ENCODE measurements at places on chromosomes 11 and 22.

DNA sequence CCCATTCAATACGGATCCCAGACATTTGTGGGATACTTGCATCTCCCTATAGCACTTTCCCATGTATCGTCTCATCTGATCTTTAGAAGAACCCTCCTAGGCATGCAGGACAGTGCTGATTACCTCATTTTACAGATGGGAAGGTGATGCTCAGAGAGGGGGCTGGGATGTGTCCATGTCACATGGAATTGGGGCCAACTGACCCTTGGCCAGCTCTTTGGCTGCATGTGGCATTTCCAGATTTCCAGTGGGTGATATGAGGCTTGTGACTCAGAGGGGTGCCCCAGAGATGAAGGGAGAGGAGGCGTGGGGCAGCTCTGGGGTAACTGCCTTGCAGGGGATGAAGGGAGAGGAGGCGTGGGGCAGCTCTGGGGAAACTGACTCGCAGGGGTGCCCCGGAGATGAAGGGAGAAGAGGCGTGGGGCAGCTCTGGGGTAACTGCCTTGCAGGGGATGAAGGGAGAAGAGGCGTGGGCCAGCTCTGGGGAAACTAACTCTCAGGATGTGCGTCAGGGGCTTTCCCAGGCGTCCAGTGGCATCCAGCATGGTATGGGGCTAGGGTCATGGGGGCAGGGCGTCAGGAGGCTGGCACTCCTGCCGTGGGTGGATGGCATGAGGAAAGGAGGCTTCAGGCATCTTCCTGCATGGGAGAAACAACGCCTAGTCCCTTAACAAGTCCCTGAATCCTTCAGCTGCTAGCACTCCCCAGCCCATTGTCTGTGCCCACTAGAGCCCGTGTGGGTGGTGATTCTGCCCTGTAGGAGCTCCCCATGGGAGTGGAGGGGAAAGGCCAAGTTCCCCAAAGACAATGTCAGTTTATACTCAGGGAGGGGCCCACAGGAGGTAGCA lies 11.9 kb upstream of the CERK start:
- DNase-seq, result no peak

DNA sequence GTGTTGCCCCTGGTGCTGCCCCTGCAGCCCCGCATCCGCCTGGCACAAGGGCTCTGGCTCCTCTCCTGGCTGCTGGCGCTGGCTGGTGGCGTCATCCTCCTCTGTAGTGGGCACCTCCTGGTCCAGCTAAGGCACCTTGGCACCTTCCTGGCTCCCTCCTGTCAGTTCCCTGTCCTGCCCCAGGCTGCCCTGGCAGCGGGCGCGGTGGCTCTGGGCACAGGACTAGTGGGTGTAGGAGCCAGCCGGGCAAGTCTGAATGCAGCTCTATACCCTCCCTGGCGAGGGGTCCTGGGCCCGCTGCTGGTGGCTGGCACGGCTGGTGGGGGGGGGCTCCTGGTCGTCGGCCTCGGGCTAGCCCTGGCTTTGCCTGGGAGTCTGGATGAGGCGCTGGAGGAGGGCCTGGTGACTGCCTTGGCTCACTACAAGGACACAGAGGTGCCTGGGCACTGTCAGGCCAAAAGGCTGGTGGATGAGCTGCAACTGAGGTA lies 278 bp downstream of the ROM1 start:
- no peak for DNase-seq

DNA sequence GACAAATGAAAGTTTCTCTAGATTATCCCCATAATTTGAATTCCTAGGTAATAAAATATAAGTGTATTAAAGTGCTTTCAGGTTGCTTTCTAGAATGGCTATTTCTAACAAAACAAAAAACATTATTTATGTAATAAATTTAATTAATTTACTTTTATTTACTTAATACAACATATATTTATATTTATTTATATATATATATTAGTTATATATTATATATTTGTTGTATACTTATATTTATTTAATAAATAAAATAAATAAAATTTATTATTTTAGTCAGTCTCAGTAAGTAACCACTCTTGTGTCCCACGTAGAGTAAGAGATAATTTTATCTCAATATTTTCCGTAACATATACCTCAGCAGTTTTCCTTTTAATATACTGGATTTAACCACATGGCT lies 1031.6 kb upstream of the CNTN5 start:
- no peak for DNase-seq

DNA sequence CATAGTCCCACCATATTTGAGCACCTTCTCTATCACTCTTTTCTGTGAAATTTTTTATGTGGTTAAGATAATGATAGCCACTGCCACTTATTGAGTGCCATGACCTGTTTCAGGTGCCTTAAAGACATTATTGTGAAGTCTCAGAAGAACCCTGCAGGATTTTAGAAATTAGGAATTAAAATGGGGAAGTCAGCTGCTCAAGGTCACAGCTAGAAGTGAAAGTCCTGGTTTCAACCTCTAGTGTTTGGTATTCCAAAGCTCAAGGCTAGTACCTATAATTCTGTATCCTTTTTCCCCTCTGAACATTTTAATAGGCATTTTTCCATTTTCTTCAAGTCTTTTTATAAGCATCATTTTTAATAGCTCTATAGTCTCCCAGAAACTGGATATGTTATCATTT lies 9.0 kb upstream of the RRM1 start:
- no peak for DNase-seq

GRCh38 chr11:103222806-103223205 lies 113.6 kb downstream of the DYNC2H1 start:
- no peak for DNase-seq

- DNase-seq, result no peak
Observed at GRCh38 chr11:15418921-15419320, 304.2 kb downstream of the INSC start.
